Stimulated activated CD8-positive, alpha-beta memory T cell treated with anti-CD3 and anti-CD28 coated beads, Interleukin-15, amount 100 ng/mL, for 1 hour (primary cell): ENCODE measurements at places on chromosomes 6 and 20.

- no peak for DNase-seq
Observed at GRCh38 chr20:22771706-22772105, 187.3 kb upstream of the FOXA2 start.

DNA sequence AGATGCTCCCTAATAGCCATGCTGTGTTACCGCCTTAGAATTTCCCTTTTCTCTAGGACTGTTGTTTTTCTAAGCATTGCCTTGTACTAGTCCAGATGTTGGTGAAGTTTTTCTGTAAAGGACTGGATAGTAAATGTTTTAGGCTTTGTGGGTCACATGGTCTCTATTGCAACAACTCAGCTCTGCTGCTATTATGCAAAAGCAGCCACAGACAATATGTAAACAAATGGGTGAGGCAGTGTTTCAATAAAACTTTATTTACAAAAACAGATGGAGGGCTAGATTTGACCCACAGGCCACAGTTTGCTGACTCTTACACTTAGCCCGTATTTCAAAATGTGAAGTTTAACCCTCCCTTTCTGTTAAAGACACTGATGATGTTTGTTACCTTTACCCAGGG, 207.6 kb upstream of the MYLIP start:
- no peak for DNase-seq

GRCh38 chr6:116105247-116105646, 4.6 kb downstream of the NT5DC1 start:
- no peak for DNase-seq

GRCh38 chr6:118553132-118553531, 5.0 kb downstream of the PLN start:
- no peak for DNase-seq

DNA sequence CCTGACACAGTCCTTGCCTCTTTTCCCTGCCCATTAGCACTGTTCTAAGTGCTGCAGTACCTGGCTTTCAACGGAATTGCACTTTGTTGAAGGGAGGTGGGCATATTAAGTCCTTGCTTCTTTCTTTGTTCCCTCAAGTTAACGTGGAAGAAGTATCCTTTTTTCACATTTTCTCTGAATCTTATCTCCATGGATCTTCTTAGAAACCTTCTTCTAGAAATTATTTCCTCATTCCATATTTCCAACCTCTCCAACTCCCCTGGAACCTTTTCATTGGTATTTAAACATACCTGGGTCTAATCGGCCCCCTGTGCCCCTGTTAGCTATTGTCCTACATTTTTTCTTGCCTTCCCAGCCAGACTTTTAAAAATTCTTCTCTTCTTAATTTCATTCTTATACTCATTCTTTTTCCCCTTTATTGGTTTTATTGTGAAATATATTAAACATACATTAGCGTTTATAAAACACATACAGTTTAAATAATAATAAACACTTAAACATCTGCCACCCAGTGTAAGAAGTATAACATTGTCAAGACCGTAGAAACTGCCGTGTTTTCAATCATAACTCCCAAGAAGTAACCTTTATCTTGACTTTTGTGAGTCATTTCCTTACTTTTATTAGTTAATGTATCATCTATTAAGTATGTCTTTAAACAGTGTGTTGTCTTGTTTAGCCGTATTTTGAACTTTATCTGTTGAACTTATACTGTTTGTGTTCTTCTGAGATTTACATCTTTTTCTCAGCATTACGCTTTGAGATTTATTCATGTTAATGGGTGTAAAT, 118.2 kb downstream of the CDKAL1 start:
- DNase-seq = no peak

DNA sequence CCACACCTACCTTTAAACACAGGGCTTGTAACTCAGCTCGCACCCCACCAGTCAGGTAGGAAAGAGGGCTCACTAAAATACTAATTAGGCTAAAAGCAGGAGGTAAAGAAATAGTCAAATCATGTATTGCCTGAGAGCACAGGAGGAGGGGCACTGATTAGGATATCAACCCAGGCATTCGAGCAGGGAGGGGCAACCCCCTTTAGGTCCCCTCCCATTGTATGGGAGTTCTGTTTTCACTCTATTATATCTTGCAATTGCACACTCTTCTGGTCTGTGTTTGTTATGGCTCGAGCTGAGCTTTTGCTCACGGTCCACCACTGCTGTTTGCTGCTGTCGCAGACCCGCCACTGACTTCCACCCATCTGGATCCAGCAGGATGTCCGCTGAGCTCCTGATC, 657.2 kb downstream of the PRIM2 start:
- no peak for DNase-seq

- no peak for DNase-seq
Observed at GRCh38 chr6:127851197-127851596, 49.7 kb downstream of the THEMIS start.

DNA sequence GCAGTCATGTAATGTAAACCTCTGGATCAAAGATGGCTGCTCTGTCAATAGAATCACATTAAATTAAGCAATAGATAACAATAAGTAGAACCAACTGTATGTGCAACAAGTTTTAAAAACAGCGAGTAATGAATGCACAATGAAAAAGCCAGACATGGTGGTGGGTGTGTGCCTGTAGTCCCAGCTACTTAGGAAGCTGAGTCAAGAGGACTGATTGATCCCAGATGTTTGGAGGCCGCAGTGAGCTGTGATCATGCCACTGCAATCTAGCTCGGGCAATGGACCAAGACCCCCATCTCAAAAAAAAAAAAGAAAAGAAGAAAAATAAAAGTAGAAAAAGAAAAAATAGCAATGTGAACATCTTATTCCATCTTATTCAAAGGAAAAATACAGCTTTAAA, 558.7 kb upstream of the MMS22L start:
- DNase-seq = no peak

DNA sequence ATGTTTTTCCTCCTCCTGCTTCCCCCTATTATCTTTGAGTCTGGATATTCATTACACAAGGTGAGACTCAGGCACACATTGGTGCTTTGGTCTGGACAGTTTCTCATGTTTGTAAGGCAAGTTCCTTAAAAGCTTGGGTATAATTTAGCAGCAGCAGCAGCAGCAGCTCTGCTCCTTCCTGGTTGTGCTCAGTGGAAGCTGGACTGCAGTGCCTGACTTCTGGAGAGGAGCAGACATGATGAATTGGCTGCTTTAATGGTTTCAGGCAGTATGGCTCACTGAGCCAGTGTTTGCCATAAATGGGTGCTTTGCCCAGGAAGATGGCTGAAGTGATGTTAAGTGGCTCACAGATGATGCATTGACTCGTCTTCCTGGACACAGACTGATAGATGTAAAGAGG, 32.4 kb downstream of the SLC9A8 start:
- no peak for DNase-seq

- DNase-seq = no peak
Observed at GRCh38 chr6:40960742-40961430, 78.1 kb downstream of the UNC5CL start.

DNA sequence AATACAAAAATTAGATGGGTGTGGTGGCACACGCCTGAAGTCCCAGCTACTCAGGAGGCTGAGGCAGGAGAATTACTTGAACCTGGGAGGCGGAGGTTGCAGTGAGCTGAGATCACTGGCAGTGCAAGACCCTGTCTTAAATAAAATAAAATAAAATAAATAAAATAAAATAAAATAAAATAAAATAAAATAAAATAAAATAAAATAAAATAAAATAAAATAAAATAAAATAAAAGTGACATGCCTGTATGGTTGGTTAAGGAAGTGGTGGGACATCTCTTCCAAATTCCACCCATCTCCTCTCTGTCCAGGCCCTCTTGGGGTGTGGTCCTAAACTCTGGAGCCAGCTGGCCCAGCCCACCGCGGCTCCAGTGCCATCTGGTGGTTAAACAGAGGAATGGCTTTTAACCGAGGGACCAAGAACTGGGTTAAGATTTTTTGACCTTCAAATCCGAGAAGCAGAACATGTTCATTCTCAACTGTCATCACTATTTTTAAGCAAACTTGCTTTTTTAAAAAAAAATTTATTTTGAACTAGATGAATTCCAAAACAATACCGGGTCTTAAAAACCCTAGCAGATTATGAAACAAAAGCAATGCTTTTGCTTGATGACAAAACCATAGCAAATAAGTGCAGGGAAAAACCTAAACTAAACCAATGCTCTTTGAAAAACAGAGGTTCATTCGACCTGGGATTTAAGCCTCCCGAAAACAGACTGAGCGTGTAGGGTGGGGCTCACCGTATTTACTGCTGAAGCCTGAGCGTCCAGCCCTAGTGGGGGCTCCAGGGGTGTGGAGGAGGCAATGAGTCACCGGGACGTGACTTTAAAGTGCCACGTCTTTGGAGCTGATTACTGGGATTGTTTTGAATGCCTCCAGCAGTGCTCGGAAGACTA, 68.8 kb downstream of the CDC5L start:
- no peak for DNase-seq

GRCh38 chr6:23394681-23395080, 731.3 kb upstream of the NRSN1 start:
- no peak for DNase-seq

GRCh38 chr20:20184149-20184548, 131.8 kb downstream of the CFAP61 start:
- DNase-seq = no peak

- DNase-seq = no peak
Observed at GRCh38 chr6:117483645-117484016, 1.2 kb downstream of the DCBLD1 start.

DNA sequence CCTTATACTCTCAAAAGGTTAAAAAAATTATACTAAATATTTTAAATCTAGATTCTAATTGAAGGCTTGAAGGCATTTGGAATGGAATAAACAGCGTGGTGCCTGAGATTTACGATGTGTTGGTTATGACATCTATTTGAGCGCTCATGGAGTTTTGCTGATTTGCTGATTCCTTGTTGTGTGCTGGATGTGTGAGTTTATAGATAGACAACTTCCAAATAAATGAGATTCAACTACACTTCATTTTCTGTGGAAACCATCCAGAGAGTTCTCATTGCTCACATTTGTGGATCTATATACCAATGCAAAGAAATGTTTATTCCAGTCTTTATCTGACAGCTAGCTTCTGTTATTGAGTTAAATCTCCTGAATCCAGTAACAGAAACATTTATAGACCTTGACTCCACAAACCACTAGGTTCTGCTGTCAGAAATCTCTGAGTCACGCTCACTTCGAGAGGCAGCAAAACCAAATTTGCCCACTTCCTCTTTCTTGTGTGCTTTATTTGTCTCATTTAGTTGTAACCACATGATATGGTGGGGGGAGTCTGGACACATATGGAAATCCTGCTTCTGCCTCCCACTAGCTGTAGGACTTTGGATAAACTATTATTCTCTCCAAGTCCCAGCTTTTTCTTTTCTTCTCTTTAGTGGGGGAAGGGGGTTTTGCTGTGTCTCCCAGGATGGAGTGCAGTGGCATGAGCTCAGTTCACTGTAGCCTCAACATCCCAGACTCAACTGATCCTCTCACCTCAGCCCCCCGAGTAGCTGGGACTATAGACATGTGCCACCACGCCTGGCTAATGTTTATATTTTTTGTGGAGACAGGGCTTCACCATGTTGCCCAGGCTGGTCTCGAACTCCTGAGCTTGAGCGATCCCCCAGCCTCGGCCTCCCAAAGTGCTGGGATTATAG, 54.5 kb downstream of the IPCEF1 start:
- DNase-seq = no peak

- no peak for DNase-seq
Observed at GRCh38 chr20:53739799-53740785, 146.5 kb upstream of the ZNF217 start.

DNA sequence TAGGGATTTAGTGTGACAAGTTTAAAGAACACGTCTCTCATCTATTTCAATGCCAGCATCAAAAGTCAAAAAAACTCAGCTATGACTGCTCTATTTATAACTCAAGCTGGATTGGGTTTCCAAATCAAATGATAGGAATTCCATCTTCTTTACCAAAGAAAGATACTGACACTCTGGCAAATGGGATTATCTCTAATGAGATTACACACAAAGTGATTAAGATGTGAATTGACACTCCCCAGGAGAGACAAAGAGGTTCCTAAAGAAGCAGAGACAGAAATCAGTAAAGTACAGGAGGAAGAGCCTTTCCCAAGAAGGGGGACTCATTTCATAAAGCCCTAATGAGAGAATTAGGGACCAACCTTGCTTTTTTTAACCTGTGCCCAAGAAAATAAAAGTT, 92.1 kb downstream of the ID4 start:
- DNase-seq = no peak

DNA sequence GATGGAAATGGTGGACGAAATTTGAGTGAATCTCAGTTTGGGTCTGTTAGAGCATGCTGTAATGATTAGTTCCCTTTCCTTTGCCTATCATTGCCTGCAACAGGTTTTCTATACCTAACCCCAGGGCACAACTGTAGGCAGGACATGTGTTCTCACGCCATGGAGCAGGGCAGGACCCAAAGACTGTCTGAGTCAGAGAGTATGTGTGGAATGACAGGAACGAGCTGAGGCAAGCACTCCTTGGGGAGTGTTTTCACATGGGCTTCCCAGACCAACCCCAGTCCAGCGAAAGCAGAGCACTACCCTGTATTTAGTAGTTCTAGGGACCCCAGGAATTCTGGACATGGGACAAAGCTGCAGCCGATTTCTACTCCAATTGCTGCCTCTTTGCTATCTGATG, 234.2 kb downstream of the HACE1 start:
- no peak for DNase-seq

DNA sequence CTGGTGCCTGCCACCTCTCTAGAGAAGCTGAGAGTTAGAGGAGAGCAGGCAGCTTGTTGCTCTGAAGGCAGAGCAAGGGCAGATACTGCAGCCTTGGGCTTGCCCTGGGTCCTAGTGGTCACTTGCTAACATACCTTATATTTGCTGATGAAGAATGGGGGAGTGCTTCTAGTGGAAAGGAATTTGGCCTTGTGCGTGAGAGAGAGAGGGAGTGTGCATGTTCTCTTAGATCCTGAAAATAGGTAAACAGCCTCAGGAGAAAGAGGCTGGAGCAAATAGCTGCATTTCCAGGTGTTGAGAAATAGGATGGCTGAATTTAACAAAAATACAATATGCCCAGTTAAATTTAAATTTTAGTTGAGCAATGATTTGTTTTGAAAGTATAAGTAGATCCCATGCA, 724.5 kb upstream of the FLRT3 start:
- DNase-seq = no peak

DNA sequence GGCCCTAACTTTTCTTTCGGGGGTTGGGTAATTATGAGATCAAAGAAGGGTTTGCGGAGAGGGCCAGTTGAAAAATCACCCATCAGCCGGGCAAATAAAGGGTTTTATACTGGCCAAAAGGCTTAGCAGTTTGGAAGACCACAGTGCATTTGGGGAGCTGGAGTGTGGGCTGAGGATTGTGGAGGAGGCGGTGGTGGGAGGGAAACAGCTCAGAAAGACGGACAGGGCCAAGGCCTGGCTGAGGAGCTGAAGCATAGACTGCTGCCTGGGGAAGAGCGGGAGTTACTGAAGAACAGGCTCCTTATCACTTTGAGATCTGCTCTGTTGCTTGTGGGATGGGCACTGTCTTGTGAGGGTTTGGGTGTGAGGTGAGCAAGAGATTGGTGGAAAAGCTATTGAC, 144.2 kb downstream of the CARMIL1 start:
- DNase-seq = no peak
